ENCODE measurements at places on chromosomes 1 and 21.

- no peak for DNase-seq
These were observed 48.5 kb upstream of the KCTD3 start for GRCh38 chr1:215518594-215518993.

GRCh38 chr1:156914440-156914856 lies 6.0 kb upstream of the LRRC71 start:
- no peak for DNase-seq

DNA sequence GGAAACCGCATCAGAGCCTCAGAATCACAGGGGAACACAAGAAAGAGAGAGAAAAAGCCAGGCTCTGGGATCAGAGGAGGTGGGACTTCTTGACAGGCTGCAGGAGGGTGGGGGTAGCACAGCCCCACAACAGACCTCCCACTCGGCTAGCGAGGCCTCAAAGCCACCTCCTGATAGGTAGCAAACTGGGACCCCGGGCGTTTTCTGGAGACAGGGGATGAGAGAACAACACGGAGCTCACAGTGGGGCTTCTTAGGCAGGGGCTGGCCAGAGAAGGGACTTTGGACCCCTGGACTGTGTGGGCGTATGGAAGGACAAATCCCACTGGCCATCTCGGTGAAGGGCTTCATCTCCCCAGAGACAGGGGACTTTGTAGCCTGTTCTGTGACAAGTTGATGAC lies 116.3 kb downstream of the AJAP1 start:
- no peak for DNase-seq

DNA sequence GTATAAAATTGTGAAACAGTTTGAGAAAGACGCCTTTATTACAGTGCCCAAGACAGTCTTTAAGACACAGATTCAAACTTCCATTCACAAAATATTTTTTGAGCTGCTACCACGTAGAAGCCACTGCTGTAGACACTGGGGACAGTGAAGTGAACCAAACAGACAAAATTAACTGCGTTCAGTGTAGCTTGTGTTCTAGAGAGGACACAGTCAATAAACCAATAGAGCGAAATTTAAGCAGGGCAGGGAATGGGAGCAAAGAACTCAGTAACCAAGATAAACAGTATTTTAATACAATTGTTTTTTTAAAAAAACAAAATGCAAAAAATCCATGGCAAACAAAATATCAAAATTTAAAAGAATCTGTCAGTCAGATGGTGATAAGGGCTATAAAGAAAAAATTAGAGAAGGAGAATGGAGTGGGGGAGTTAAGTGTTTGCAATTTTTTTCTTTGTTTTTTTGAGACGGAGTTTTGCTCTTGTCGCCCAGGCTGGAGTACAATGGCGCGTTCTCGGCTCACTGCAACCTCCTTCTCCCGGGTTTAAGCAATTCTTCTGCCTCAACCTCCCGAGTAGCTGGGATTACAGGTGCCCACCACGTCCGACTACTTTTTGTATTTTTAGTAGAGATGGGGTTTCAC lies 719 bp upstream of the PARS2 start:
- DNase-seq = no peak

GRCh38 chr1:36576118-36576517 lies 93.4 kb upstream of the CSF3R start:
- DNase-seq = no peak

DNA sequence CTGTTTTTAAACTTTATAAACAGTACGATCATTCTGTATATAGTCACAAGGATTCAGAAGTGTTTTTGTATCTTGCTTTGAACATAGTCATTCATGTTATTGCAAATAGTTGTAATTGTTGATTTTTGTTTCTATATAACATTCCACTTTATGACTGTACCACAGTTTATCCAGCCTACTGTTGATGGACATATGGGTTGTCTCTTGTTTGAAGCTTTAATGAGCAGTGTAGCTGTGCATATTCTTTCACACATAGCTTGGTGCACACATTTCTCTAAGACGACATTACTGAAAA lies 6.1 kb downstream of the CD101 start:
- DNase-seq = no peak

- peak; percentile 61 for DNase-seq
These were observed at the start of gene NFIA for GRCh38 chr1:61082311-61083012. Gene NFIA (plus strand): TSS chr1:61082561.

GRCh38 chr1:215661033-215661432 lies 93.9 kb downstream of the KCTD3 start:
- no peak for DNase-seq

GRCh38 chr1:185448591-185449186 lies 131.6 kb upstream of the IVNS1ABP start:
- DNase-seq = no peak

DNA sequence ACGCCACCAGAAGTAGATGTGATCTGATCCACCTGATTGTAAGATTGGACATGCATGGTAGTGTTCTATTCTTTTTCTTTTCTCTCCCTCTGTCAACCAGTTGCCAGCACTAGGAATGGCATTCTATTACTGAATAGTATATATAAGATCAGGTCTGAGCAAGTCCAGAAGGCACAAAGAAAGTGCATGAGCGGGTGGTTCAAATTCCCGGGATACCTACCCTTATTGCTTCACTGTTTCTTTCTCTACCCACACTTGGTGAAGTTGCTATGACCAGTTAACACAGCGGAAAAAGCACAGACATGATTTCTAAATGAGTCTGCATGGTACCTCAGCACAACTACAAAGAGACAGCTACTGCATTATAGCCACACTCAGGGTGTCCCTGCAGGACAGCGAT lies 64.0 kb downstream of the SLC9A1 start:
- no peak for DNase-seq

GRCh38 chr1:25502957-25503356 lies 40.4 kb upstream of the LDLRAP1 start:
- DNase-seq = no peak
